WERI-Rb-1 (cell line): ENCODE measurements at places on chromosomes 4 and X.

- DNase-seq, result no peak
Observed at GRCh38 chrX:7399373-7399772, 251.4 kb upstream of the PUDP start.

GRCh38 chrX:74536832-74537371 lies 77.5 kb downstream of the RLIM start:
- peak; percentile 29 for DNase-seq

DNA sequence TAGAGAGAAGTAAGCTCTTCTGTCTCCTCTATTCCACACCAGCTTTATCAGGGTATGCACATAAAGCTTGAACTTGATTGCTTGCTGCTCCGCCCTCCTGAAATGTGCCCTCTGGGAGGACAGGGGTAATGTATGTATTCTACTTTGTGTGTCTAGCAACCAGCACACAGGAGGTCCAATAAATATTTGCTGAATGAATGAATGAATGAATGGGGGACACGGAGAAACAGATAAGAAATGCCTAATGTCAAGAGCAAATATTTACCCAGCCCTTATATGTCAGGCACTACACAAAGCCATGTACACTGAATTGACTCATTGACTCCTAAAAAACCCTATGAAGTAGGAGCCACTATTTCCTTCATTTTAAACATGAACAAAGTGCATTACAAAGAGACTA lies 2.3 kb upstream of the MSL3 start:
- DNase-seq, result no peak

DNA sequence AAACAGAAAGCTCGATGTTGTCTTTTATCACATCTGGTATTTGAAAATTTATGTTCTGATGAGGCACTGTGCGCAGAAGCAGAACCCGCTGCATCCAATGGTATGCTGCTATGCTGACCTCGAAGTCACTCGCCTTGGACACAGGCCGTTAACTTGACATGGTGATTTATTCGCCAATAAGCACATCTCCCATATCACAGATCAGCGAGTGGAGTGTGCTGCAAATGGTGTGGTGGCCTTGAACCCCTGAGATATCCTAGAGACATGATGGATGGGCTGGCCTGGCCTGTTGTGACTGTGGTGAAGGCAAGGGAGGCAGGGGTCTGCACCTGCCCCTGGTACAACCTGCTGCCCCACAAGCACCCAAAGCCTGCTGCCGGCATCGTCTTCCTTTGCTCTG lies 175.4 kb upstream of the FRG1 start:
- DNase-seq, result no peak

- DNase-seq, result no peak
Observed at GRCh38 chr4:182776376-182777105, 140.6 kb downstream of the DCTD start.

DNA sequence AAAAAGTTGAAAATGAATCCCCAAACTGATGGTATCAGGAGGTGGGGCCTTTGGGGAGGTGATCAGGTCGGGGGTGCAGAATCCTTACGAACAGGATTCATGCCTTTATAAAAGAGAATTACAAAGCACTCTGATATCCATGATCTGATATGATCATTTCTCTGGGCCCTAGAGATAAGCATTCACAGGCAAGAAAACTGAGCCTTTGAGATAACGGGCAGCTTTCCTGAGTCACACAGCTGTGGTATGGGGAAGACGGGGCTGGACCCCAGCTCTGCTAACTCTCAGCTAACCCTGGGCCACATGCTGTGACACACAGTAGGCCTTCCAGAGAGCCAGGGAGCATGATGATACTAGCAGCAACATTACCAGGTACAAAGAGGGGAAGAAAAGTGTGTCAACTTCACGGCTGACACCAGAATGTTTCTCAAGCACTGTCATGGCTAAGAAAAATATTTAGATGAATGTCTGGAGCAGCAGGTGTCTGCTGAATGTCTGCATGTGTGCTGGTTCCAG lies 85.1 kb downstream of the SLC2A9 start:
- DNase-seq, result no peak

GRCh38 chr4:121711263-121712000 lies 14.7 kb upstream of the ANXA5 start:
- DNase-seq, result peak; percentile 68

GRCh38 chrX:1792636-1793035 lies 177.8 kb downstream of the ASMT start:
- DNase-seq, result no peak

- DNase-seq, result no peak
Observed at GRCh38 chr4:76059750-76060149, 14.8 kb upstream of the ART3 start.

GRCh38 chr4:37666625-37667071 lies 19.5 kb downstream of the RELL1 start:
- no peak for DNase-seq

DNA sequence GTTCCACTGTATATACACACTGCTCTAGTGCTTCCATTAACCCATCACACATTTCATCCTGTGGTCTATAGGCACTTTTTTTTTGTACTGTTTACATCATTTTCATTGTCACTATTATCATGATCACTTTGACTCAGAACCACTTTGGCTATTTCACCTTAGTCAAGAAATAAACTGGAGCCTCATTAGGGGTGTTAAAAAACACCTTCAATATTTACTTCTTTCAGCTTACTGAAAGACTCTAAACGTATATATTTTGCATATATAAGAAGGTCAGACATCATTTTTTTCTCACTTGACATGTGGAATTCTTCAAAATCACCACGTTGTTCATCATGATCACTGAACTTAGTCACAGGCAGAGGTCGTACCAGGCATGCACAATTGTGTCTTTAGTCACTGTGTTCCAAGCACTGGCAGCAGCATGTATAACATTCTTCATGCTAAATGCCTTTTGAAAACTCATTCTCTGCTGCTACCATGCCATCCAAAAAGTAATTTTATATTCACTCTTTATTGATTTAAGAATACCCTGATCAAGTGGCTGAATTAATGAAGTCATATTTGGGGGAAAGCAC lies 229.2 kb upstream of the ARSJ start:
- DNase-seq, result no peak

GRCh38 chr4:168854350-168854921 lies 155.6 kb downstream of the CBR4 start:
- no peak for DNase-seq

DNA sequence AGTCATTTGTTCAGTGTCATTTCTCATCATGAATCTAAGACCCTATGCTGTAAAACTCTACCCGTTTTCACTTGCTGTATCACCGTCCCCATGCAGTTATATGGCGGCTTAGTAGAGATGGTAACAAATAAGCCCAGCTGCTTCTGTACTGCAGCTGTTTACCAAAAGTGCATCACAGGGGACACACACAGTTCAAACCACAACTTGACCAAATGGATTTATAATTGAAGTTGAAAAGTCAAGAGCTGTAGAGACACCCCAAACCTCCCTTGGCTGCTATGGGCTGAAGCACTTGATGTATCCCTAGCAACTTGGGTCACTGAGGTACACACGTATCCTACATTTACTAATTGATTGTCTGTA lies 219.0 kb upstream of the FGF13 start:
- no peak for DNase-seq

DNA sequence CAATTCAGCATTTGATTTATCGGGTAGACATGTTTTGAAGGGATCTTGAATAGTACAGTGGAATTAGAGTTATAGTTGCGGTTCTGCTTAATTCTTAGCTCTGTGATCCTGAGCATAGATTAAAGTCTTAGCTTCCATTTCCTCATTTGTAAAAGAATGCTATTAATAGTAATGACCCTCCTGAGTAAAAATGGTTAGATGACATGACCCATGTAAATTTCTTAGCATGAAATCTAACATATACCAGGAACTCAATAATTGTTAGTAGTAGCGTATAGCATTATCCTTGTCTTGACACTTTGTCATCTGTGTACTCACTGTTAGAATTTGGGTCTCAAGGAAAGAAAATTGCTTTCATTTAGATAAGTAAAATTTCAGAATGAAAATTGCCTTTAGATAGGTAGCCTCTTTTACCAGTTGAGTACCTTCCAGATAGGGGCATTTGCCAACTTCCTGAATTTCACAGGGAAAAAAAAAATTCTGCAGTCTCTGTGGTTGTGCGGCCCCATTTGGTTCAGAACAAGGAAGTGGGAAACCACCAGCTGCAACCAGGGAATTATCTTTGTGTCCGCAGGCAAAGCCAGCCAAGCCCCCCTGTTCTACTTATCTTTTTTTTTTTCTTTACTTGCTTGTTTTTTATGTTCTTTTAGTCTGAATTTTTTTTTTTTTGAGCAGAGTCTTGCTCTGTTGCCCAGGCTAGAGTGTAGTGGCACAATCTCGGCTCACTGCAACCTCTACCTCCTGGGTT lies 86.9 kb downstream of the TMEM164 start:
- no peak for DNase-seq

DNA sequence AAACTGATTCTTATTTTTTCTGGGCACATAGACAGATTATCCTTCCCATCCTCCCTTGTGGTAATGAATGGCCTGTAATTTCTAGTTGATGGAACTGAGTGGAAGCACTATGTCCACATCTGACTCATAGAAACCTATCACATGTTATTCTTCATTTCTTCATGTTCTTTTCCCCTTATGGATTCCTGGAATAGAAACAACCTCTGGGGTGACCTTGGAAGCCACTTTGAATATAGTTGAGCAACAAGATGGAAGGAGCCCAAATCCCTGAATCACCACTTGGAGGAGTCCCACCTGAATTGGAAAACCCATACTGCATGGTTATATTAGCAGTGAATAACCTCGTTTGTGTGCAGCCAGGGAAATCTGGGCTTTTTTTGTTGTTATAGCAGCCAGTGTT lies 137.8 kb downstream of the MID1IP1 start:
- no peak for DNase-seq

DNA sequence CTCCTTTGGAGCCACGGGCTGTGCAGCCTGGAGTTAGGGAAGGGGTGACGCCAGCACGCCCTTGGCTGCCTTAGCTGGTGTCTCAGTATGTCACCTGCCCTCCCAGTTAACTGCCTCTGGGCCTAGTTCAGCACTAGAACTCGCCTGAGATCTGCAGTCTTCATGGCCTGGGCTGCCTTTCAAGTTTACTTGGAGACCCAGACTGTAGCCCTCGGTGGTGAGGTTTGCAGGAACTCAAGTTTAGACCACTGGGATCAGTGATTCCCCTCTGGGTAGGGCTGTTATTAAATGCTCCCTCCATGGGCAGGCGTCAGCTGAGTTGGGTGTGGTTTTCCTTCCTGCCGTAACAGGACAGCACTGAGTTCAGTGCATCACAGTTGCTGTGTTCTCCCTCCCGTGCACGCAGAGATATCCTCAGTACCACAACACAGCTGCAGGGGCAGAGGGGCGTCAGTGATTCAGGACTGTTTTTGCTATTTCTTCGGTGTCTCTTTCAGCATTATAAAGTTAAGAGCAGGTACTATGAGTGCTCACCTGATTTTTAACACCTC lies 30.5 kb downstream of the PLAC8 start:
- DNase-seq, result no peak

DNA sequence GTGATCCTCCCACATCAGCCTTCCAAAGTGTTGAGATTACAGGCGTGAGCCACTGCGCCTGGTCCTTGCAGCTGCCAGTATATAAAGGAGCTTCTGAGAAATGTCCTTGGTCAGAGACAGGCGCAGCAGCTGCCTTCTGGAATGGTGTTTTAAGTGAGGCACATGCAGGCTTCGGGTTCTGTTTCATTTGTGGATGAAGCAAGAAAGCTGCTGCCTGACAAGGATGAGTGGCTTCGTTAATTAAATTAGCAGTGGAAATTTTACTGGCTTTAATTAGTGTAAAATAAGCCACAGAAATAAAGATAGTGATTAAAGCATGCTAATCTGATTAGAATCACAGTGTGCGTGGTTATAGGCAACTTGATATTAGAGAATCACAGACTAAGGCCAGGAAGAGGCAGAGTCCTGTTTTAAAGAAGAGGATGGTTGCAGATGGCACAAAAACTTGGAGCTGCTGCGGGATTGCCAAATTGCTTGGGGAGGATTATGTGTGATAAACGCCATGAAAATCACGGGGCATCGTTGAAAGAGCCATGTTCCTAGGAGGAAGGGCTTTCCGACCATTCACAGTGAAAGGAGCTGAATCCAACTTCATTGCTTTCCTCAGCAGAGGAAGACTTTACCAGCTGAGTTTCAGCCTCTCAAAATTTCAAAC lies 348.4 kb upstream of the FAT1 start:
- no peak for DNase-seq

GRCh38 chr4:6257247-6258025 lies 12.2 kb upstream of the WFS1 start:
- DNase-seq, result no peak

DNA sequence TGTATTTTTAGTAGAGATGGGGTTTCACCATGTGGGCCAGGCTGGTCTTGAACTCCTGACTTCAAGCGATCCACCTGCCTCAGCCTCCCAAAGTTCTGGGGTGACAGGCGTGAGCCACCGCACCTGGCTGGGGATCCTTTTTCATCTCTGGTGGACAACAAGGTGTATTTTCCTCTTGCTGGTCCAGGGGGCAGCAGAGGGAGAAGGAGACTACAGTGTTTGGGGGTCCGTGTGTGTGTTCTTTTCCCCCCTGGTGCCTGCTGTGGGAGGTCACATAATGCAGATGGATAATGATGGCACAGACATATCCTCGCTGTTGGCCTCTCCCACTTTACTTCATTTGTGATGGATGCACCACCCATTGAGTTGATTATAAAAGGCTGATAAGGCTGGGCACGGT lies 39.0 kb upstream of the CD99 start:
- no peak for DNase-seq

- no peak for DNase-seq
Observed at GRCh38 chr4:2256781-2257191, 5.1 kb downstream of the MXD4 start.

GRCh38 chr4:140884431-140885058 lies 128.4 kb upstream of the TBC1D9 start:
- DNase-seq, result peak; percentile 73

- DNase-seq, result no peak
Observed at GRCh38 chr4:188139671-188140070, 430 bp downstream of the TRIML1 start.

GRCh38 chr4:1405636-1406393 lies 427 bp downstream of the NKX1-1 start:
- DNase-seq, result peak; percentile 20

GRCh38 chr4:140756319-140757231 lies at the start of gene TBC1D9:
TSS of gene TBC1D9 (minus strand) at chr4:140756385. CDS start at chr4:140756045, 340 bp downstream.
- peak; percentile 93 for DNase-seq

GRCh38 chr4:145339075-145339725 lies 142.5 kb upstream of the SMAD1 start:
- DNase-seq, result no peak

DNA sequence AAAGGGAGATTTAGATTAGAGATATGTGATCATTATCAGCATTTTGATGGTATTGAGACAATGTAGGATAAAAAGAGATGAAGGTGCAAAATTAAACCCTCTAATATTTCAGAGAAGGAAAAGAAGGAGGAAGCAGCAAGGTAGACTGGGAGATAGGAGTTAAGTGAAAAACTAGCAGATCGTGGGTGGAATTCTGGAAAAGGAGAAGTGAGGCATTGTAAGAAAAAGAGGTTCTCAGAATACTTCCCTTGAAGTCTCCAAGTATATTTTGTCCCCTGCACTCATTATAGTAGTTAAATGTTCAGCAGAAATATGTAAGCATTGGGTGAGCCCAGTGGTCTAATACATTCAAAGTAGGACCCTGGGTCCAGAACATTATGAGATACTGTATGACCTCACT lies 30.3 kb downstream of the COPS4 start:
- DNase-seq, result no peak
